ENCODE measurements at places on chromosomes 7 and 10.

DNA sequence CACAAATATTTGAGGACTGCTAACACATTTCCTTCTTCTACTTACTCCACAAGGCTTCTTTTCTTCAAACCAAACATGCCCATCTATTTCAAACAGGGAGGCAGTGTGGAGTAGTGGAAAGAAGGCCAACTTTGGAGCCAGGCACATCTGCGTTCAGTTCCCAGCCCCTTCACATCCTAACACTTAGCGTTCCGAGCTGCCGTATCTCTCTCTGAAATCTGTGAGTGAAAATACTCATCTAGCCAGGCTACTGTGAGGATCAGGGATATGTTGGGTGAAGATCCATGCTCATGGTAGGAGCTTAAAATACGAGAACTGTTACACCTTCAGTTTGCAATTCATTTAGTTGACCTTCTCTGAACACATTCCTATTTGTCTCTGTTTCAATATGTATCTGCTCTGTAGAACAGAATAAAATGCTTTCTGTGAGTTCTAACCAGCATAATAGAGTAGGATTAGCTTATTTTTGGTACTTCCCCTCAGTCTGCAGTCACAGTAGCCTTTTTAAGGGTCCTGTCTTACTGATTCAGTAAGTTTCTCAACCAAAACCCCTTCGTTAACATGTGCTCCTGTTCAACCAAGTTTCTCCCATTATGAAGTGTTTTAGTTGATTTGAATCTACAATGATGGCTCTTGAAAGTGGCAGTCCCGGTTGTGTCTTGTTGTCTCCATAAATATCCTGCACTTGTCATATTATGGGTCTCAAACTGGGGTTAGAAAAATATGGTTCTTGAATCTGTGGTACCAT, 3.3 kb upstream of the MEST start:
- DNase-seq: no peak

DNA sequence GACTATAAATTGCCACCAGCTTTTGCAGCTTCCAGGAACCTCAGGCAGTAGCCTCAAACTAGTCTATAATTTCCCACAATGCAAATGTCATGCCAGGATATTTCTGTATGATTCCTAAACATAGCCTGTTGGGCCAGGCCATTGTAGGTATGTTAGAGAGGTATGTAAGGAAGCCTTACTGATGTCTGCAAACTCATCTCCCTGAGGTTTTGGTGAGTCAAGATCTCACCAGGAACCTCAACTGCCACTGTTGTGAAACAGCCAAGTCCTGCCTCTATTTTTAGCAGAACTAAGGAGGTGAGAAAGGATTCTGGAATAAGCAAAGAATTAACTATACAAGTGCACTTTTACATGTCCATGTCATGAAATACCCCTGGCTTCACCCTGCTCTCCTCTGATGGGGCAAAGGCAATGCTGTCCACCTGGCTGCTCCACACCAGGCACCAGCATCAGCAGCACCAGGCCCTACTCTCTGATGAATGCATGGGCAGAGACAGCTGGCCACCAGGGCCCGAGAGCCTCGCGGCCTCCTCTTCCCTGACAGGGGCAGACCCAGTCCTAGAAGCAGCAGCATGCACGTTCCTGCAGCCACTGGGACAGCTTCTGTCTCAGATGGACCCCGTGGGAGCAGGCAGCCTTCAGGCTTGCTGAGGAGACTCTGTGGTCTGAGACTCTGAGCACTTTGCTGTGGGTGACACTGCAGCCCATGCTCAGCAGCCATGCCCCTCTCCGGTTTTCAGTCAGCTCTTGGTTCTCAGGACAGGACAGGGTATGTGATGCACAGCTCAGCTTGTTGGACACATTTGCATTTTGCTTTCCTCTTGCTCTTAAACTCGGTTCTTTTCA, 147.3 kb downstream of the ZMYND11 start:
- DNase-seq: no peak

- no peak for DNase-seq
Observed at GRCh38 chr10:132788180-132788830, 2.4 kb upstream of the NKX6-2 start.

- no peak for DNase-seq
Observed at GRCh38 chr10:45417746-45418145, 43.7 kb downstream of the ALOX5 start.

DNA sequence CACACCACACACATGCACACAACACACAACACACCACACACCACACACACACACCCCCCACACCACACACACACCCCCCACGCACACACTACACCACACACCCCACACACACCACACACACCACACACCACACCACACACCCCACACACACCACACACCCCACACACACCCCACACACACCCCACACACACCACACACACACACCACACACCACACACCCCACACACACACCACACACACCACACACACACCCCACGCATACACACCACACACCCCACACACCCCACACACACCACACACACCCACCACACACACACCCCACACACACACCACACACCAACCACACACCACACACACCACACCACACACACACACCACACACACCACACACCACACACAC, 16.4 kb downstream of the UCN3 start:
- no peak for DNase-seq

GRCh38 chr10:7610651-7611389, 55.9 kb downstream of the ITIH5 start:
- DNase-seq: no peak

DNA sequence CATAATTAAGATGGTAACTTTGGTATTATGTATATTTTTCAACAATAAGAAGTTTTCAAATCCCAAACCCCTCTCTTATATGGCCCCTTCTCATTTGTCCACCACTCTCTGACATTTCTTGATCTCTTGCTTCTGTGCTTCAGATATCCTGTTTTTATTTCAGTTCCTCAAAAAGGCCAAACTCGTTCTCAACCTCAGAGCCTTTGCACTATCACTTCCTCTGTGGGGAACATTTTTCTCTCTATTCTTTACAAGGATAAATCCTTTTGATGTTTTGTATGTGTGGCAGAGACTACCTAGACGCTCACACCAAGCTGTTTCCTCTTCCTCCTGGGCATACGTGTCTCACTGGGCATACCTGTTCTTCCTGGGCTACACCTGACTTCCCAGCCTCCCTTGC, 54.2 kb upstream of the FRMD4A start:
- DNase-seq: no peak

- DNase-seq: no peak
Observed at GRCh38 chr10:98424295-98425254, 9.6 kb upstream of the PYROXD2 start.

- DNase-seq: no peak
Observed at GRCh38 chr7:87359366-87359765, 13.9 kb downstream of the CROT start.

GRCh38 chr10:59607970-59608369, 101.7 kb downstream of the SLC16A9 start:
- no peak for DNase-seq

DNA sequence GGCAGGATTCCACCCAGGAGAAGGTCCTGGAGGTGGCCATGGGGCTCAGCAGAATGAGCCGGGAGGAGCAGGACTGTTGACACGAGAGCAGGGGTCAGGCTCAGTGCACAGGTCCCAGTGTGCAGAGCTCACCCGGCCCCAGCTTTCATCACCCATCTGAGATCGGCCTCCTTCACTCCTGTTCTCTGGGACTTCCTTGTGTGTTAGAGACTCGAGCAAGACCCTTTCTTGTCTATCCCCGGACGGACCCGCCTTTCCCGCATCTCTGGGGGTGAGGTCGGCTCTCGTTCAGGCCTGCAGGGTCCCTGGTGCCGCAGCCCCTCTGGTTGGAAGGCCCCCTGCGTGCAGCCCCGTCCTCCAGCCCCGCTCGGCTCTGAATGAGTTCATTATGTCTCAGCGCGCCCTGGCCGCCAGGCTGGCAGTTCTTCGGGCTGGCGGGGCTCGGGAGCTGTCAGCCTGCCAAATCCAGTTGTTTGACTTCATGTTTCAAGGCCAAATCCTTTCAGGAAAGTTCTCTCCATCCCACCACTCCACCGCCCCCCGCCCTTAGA, 127.9 kb downstream of the LHPP start:
- no peak for DNase-seq
